CD4-positive, alpha-beta memory T cell (primary cell): ENCODE measurements at places on chromosomes 3 and 15. TPM values are rescaled to one million over a fixed set of nuclear protein-coding genes. Genes with fewer than 3 reads are reported as not detected.

DNA sequence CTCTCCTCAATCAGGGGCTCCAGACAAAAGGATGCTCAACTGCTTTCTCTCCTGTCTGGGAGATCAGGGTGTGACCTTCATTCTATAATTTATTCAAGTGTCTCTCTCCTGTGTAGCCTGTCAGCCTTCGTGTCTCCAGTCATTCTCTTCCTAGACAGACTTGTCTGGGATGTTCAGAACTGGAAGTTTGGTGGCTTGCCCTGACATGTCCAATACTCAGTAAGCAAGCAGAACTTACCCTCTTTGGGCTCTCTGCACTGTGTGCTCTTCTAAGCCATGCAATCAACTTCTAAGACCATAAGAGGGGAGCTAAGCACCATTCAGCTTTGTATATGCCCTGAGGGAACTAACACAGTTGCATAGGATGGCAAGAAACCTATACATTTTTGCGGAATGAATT lies 14.1 kb downstream of the ACKR2 start:
- DNase-seq: no peak

The FSTL1 gene
- not detected for total RNA-seq

GRCh38 chr3:188796122-188796631 lies 375.6 kb upstream of the TPRG1 start:
- no peak for DNase-seq

GRCh38 chr15:88591384-88591783 lies 29.8 kb upstream of the AEN start:
- no peak for DNase-seq
